Activated T-helper 2 cell treated with anti-CD3 and anti-CD28 coated beads, Interferon-gamma antibody, Interleukin-2, Interleukin-4, amounts not matched to agents 10 μg/mL and 5 μg/mL and 100 μg/mL, durations not matched to agents 14 hours and 24 hours and 36 hours (primary cell): ENCODE measurements at places on chromosomes 12 and 14. TPM values are rescaled to one million over a fixed set of nuclear protein-coding genes. Genes with fewer than 3 reads are reported as not detected.

Gene SIRT4
- 2.0 and 2.2 TPM in 2 replicates for total RNA-seq

Gene EP400
- 57.7 and 58.0 TPM in 2 replicates for total RNA-seq

Gene UNC79
- 0.02 TPM in 1 of 2 replicates, not detected in the other for total RNA-seq

Gene CLEC4E
- not detected in 2 replicates for total RNA-seq

Gene TMTC1
- 1.4 TPM in 2 replicates for total RNA-seq

DNA sequence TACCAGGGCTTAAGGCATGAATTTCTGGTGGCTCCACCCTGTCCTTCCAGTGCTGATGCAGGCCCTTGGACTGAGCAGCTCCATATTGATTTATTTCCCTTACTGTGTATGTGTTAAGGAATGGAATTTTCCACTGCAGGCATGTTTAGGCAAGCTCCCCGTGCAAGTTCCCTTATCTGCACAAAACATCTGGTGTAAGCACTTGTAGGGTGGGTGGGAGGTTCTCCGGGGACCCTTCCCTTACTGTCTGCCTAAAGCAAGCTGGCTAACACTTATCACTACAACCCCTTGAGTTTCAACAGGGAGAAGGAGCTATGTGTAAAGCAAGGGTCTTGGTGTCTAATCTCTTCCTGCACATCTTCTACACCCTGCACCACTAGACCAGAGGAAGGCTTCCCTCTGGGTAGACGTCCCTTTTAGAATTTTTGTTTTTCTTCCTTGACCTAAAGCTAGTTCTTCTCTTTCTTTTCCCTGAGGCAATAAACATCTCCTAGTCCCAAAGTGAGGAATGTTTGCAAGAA lies 22.0 kb upstream of the DRAM1 start:
- DNase-seq, result no peak

- no peak for DNase-seq
These were observed 141.8 kb upstream of the DYRK2 start for GRCh38 chr12:67506739-67507138.

- no peak for DNase-seq
These were observed 17.0 kb downstream of the CAMKK2 start for GRCh38 chr12:121279507-121279915.

DNA sequence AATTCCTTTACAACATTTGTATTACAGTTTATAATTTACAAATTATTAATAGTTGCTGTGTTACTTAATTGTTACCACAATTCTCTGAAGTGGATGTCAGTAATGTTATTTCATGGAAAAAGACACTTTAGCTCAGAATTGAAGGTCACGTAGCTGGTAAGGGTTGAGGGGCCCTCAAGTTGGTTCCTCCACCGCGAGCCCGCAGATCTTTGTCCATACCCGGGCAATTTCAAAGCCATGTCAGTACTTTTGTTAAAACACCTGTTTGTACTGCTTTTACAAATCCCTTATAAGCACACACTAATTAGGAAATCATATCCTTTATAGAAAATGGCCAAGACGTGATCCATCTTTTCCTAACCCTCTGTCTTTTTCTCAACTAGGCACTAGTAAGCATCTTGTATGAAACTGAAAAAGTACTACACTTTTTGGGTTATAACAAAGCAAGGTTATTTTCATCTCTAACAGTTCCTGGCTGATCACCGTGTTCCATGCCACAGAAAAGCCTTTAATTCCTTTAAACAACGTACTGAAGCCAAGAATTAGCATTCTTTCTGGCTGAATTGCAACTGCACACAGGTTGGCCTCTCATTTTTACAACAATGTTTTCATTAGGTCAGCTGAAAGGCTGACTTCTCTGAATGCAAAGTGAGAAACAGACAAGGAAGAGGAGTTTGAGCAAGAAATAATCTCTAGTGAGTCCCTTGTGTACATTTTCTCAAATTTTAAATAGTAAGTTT lies 76.1 kb downstream of the CNTN1 start:
- no peak for DNase-seq

DNA sequence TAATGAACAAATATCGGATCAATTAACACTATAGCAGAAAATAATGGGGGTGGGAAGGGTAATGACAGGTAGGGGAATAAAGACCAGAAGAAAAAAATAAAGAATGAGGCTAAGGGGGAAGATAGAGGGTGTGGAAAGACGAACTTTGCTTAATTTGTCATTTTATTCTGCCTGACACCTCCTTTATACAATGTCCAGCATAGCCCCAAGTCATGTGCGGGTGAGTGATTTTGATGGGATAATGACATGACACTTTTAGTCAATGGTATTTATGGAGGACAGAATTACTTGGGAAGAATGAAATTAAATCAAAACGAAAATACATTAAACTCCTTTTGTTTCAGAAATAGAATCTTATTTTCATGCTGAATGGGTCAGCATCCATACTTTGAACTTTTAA lies 20.5 kb upstream of the IFNG-AS1 start:
- no peak for DNase-seq

DNA sequence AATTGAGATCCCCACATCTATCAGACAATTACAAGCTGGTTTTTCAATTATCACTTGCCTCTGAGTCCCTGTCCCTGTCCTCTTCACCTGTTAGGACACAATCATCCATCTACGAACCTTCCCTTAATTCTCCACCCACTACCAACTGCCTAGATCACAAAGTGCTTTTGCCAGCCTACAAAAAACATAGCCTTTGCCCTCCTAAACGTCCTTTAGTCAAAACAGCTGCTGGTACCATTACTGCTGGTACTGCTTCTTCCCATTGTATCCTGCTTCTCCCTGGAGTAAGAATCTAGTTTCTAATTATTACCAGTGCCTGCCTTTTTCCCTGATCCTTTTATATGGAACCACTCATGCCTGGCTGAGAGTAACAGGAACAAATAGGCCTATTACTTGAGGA lies 82.1 kb downstream of the CPNE8 start:
- DNase-seq, result no peak

GRCh38 chr14:90426663-90427062 lies 29.8 kb downstream of the CALM1 start:
- DNase-seq, result no peak

DNA sequence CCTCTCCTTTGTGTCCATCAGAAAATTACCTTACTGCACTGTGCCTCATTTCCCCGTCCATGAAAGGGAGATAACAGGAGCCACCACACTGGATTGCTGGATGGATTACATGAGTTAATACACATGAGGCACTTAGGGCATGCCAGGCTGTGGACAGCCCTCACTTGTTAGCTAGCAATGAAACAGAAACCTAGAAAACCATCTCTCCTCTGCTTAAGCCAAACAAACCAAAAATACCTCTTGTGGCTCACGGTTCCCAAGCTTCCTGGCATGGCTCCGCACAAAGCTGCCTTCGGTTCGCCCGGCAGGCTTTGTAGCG lies 660 bp upstream of the HCFC2 start:
- DNase-seq, result peak; percentile 15

DNA sequence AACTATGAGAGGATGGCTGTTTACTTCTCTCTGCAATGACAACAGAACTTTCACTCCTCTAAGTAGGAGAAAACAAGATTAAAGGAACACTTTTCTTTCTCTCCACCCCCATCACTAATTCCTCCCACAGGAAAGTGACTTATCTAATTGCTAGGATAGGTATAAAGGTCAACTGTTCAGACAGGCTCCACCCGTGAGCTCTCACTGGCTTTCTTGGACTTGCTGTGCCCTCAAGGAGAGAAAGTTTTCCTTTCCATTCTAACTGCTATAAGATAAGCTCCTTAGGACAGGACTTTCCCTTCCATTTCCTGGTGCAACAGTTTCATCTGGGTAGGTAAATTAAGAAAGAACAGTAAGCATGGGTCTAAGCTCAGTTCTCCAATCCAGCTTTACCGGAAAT lies 4.8 kb downstream of the SLC41A2 start:
- DNase-seq, result no peak

GRCh38 chr14:83814896-83815295 lies 1715.0 kb upstream of the FLRT2 start:
- no peak for DNase-seq

- no peak for DNase-seq
These were observed 165.5 kb downstream of the SLC41A2 start for GRCh38 chr12:104792570-104792969.

- DNase-seq, result no peak
These were observed 619.8 kb upstream of the TBX3 start for GRCh38 chr12:115303723-115304309.

- no peak for DNase-seq
These were observed 91.7 kb upstream of the BMP4 start for GRCh38 chr14:54048311-54048710.
